ENCODE measurements at places on chromosomes 16 and 17.

DNA sequence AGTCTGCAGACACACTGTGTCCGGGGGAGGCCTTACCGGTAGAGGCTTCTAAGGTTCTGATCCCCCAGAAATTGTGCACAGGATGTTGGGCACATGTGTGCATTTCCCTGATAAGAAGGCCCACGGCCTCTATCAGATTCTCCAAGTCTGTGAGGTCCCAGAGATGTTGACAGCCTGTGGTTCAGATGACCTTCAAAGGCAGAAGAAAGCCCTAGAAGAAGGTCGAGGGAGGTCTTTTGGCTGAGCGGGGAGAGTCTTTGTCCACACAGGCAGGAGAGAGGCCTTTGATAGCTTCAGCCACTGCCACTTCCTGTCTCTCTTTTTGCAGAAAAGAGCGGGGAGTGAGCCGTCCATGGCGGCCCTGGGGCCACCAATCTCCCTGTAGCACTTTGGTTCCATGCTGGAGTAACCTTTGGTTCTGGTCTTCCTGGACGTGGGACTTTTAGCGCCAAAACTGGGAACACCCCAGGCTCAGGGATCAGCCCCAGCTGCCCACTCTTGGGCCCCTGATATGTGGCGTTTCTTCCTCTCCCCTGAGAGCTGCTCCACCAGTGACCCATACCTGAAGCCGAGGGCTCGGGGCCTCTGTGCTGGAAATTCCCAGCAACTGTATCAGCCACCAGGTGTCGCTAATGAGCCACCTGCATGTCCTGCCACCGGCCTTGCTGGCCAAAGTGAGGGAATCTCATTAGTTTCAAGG is 28.1 kb upstream of the LGALS9 start:
- DNase-seq = peak; percentile 54

- no peak for DNase-seq
These were observed 1.1 kb upstream of the CRHR1 start for GRCh38 chr17:45782889-45783592.

DNA sequence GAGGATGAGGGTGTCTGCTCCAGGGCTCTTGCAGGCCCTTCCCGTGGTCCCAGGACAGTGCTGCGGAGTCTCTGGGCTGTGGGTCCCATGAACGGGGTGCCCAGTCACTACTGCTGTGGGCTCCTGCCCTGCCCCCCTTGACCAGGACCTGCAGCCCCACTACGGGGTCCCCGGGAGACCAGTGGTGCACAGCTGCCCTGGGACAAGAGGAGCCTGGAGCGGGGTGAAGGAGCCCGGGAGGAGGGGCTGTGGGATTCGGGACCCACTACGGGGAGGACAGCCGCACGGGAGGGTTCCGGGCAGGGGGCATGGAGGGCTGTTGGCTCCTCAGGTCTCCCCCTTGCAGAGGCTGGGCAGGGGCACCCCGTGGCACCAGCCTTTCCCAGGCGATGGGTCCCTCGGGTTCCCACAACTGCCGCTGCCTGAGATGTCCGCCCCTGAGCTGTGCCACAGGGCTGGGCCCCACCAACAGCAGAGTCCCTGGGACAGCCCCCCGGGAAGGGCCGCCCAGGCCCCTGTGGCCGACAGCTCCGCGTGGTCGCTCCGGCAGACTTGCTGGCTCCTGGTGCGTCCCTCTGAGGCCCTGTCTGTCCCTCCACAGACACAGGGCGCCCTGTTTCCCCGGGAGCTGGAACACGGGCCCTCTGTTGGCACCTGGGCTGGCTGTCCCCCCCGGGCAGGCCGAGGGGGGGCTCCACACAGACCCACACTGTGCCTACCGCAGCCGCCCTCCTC is 52.1 kb upstream of the GNG13 start:
- no peak for DNase-seq

GRCh38 chr16:13999071-13999894 is 71.8 kb upstream of the MRTFB start:
- no peak for DNase-seq

GRCh38 chr17:58278661-58279015 is 2.1 kb downstream of the MPO start:
- no peak for DNase-seq

DNA sequence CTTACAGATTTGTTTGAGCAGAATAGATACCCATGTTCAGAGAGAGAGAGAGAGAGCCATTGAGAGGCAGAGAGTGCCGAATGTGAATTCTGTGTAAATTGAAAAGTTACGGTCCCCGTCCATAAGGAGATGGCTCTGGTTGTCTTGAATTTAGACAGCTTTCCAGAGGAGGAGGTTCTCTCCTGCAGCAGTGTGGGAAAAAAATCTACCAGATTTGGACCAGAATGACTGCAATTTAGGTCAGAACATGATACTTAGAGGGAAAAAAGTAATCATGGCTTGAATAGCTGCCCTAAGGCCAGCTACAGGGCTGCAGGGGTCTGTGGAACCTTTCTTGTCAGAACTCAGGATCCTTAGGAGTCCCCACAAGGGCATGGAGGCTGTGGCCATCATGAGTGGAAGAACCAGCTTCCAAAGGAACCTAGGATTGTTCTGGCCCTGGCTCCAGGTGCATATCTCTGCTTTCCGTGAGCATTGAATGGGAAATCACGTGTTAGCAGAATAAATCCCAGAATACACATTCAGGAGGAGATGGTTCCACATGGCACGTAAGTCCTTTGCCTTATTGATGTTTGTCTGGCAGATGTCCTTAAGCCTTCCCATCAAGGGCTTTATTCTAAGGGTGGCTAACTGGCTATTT is 13.0 kb downstream of the PITPNC1 start:
- DNase-seq = no peak

GRCh38 chr17:74723891-74724290 is 11.2 kb upstream of the CD300LF start:
- no peak for DNase-seq

DNA sequence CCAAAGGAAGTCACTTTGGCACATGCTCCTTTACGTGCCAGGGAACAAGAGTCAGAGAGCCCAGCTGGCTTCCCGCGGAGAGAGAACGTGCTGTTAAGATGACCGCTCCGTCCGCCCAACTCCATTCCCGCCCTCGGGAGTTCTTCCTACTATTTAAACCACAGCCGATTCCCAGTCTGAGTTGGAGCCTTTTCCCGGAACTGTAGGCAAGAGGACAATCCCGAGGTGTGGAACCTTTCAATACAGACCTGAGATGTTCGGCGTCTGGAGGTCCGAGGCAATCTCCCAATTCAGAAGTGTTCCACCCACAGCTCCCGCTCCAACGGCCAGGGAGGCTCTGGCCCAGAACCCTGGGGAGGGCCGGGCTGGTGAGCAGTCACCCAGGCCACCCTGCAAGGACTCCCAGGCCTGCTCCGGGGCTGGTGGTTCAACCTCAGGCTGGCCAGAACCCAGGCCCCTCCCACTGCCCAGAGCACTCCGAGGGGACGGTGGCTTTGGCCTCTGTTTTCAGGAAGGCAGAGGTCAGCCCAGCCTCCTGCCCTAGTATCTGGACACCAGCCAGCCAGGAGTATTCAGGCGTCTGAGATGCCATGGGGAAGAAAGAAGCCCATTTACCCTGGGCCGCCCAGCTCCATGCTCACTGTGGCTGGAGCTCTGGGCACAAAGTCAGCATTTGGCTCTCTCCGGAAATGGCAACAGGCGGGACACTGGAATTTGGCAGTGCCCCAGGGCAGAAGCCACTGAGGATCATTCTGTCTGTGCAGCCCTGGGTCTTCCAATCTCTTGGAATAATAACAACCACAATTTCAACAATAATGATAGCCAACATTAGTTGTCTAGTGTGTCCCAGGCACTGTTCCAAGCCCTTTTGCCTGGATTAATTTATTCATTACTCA is 21.4 kb downstream of the EMP2 start:
- peak; percentile 34 for DNase-seq

DNA sequence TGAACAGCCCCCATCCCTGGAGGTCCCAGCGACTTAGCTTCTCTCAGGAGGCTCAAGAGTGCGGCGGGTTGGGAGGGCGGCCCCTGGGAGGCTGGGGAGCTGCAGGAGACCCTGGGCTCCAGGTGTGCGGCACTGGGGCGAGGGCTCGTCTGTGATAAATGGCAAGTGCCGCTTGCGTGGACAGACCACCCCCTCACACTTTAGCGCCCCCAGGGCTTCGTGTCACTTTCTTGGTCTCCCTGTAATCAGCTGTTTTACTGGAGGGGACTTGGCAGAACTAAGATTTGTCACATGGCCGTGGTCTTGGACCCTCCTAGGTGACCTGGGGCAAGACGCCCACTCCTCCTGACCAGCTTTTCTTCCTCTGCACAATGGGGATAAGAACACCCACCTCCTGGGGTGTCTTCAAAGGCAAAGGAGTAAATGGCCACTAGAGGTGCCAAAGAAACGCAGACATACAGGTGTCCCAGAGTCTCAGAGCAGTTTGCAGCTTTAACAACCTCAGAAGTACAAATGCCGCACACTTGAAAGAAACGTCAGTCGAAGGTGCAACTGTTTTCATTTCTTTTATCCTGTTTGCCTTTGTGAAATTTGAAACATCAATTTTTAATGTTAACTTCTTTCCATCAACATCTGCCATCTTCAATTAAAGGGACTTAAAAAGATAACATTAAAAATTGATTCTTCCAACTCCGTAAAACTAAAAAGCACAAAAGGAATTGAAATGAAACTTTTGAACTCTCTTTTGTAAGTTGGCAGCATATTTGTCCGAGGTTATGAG is 946 bp downstream of the OSGIN1 start:
- DNase-seq = peak; percentile 14

DNA sequence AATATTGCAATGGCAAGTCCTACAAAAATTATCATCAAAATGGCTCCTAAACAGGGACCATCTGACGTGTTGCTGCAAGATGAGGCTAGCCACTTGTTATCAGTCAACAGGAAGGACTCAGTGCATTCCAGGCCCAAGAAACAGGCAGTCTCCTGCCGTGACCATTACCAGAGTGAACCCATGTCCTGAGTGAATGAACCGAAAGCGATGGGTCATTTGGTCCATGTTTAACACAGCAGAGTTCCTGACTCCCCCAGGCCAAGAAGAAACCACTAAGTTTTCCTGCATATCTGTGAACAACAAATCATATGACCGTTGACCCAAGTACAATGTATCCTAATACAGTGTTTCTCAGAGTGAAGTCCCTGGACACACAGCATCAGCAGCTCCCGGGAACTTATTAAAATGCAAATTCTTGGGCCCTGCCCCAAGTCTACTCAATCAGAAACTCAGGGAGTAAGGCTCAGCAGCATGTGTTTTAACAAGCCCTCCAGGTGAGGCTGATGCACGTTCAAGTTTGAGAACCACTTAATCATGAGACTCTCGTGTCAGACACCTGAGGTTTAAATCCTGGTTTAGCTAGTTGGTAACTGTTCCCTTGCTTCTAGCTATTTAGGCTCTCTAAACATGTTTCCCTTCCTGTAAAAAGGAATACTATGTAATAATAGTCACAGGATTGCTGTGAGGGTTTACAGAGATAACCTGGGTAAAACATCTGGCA is 429.4 kb upstream of the MAF start:
- no peak for DNase-seq

DNA sequence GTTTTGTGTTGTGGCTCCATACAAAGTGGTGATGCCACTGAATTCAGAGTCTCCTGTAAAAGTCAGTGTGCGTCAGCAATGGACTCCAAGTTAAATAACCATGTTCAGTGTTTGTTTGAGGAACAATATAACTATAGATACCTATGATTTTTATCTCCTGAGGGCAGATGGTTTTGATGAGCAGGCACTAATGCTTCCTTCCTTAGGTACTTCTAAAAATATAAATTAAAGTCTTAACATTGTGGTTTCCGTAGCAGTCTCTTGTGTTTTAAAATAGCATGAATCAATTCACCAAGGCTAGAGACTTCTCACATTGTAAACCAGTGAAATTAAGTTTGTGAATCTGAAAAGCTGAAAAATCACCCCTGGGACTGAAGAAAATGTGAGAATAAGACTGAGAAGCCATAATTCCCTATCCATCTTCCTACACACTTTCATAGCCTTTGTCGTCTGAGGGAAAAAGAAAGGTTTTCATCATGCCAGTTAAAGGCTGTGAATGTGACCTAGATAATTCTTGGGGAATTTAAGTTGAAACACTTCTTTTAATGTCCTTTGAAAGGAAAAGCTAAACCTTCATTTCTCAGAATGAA is 1502.9 kb downstream of the CDH11 start:
- DNase-seq = no peak

All from fibroblast of skin of back (primary cell).